ENCODE measurements at places on chromosomes 11 and 22. TPM values are rescaled to one million over a fixed set of nuclear protein-coding genes. Genes with fewer than 3 reads are reported as not detected.

Gene C1QTNF5
- 2.2 TPM for total RNA-seq

- H3K27ac ChIP-seq = no peak overlapping the region
- H3K36me3 ChIP-seq = no peaks in the 10 kb centered on the region
- H3K4me3 ChIP-seq = no peak overlapping the region
- H3K27me3 ChIP-seq = no peaks in the 10 kb centered on the region
- no peak for DNase-seq
- no peaks in the 10 kb centered on the region for H3K4me1 ChIP-seq
These were observed 8.4 kb upstream of the FIBIN start for GRCh38 chr11:26985470-26985869.

Gene LMO2
- total RNA-seq = 2.0 TPM

Gene RANGAP1
- 176 TPM for total RNA-seq

DNA sequence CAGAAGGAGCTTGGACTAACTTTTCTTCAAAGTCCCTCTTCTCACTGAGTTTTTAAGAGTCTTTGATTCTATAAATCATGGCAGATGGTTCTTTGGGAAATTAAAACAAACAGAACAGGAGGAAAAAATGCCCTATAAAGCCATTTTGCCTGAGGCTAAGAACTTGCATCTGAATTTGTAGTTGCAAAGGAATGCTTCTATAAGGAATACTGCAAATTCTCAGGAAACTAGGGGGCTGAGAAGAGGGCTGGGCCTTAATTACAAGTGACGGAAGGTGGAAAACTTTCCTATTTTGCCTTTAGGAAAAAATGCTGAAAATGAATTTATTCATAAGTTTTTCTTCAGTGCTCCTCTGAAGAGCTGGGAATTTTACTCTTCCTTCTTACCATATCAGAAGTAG is 90.0 kb upstream of the NARS2 start:
- H3K36me3 ChIP-seq = no peaks in the 10 kb centered on the region
- H3K4me1 ChIP-seq = no peaks in the 10 kb centered on the region
- no peak overlapping the region for H3K4me3 ChIP-seq
- no peak for DNase-seq

Gene TEAD1
- total RNA-seq = 67.4 TPM

DNA sequence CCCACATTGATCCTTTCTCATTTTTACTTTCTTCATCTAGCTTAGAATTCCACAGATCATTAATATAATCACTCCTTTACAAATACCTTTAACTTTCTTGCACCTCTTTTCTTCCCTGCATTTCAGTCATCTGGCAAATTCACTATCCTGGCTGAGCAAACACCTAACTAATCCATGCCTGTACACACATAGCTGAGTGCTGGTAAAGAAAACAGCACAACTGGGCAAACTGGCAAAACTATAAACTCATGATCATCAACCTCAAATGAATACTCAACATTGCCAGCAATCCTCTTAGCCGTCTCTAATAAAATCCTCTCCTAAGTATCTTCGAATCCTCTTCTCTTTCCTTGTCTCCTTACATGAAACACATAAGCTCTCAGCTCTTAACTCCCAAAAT is 52.4 kb downstream of the PICALM start:
- peaks cover 3% of the 10 kb centered on the region for H3K36me3 ChIP-seq
- H3K4me1 ChIP-seq = no peaks in the 10 kb centered on the region
- DNase-seq = no peak
- no peak overlapping the region for H3K4me3 ChIP-seq
- H3K27me3 ChIP-seq = no peaks in the 10 kb centered on the region

Data from H1 (cell line).